ENCODE measurements at places on chromosomes 13 and 19.

DNA sequence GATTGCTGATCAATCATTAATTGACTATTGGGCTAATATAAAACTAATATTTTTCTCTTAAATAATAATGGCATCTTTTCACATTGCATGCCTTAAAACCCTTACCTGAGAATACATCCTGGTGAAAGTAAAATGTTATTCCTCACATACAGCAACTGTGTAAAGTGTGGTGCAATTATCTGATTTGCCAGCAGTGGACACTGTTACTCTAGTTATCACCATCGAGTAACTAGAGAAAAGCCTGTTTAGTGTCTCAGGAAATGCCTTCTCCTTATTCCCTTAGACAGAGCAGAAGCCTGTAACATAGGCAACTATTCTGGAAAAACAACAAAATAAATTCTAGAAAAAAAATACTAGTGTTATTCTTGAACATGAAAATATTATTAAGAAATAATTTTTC, 459.8 kb downstream of the FGF14 start:
- peak; percentile 44 for DNase-seq

DNA sequence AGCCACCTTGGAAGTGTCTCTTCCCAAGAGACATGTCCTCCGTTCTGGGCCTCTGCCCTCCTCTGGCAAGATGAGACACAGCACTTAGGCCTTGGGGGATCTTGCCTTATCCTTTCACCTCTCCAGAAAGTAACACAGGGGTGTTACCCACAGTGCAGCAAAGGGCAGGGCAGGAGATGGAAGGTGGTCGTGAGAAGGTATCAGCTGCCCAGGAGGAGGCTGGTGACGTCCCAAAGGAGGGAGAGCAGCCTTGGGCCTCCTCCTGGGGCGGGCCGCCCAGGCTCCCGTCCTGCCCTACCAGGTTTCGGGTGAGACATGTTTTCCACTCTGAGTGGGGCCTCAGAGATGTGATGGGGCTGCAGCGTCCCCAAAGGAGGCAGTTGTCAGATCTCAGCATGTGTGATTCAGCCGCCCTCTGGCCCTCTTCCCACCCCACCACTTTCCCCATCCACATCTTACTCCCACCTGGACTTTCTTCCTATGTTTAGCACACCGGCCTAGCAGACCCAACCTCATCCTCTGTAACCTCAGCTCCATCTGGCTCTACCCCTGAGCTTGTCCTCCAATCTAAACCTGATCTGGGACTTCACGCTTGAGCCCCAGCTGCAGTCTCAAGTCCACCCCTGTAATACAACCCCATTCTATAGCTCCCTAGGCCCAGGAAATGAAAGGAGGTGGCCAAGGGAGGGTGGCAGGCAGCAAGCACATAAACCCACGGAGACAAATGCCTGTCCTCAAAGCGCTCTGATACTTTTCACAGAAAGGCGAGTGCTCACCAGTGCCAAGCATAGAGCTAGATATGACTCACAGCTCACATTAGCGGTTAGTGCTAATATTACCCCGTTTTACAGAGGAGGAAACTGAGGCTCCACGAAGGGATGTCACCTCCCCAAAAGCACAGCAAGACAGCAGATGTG, 9.3 kb downstream of the POU2F2 start:
- DNase-seq: no peak

DNA sequence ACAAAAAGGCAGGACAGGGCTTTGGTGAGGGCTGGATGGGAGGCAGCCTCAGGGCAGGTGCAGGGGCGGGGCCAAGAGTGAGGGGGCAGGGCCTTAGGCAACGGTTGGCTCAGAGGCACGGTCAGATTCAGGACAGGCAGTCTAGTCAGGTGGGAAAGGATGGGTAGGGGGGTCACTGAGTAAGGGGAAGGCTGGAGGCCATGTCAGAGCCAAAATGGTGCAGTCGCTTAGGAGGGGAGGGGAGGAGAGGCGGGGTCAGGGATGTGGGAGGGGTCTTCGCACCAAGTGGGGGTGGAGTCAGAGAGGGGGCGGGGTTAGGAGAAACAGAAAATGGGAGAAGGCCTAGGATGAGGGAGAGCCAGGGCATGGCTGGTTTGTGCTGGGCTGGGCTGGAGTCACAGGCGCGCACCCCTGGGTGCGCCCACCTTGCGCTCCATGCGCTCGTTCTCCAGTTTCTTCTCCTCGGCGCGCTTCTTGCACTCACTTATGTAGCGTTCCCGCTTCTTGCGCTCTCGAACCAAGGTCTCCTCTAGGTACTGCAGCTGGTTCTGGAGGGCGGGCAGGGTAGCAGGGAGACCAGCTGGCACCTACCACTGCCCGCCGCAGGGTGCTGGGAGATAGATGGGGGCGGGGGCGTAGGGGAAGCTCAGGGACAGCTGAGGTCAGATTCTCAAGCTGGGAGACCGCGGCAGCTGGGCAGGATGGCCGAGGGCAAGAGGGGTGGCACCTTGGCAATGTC, 6.8 kb upstream of the RGL3 start:
- no peak for DNase-seq

DNA sequence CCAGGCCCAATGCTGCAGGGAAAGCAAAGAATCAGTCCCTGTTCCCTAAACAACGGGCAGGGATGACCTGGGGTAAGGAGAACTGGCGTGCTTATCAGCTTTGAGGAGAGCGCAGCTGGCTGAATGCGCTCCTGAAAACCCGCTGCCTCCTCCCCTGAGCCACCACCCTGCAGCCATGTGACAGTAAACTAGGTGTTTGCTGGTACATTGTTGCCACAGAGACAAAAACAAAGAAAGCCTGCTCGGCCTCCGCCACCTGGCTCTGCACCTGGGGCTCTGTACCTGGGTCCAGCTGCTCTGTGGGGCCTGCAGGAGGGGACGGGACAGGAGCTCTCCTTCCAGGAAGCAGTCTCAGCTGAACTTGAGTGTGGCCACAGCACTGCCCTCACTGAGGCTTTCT, 21.8 kb downstream of the MCF2L start:
- no peak for DNase-seq

DNA sequence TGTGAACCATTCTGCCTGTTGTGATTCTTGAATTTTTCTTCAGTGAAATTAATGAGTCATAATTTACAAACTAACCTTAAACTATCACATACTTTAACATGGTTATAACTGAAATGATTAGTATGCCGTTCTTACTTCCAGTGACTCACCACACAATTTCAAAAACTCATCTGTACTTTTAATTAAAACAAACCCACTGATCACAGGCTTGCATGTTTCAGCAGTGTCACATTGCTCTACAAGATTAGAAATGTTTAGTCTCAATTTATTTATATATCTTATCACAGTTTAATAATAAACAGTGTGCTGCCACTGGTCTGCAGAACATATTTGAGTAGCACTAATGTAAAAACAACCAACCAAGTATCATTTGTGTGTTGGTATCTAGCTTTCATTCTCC, 2227.9 kb upstream of the PCDH20 start:
- no peak for DNase-seq

- DNase-seq: peak; percentile 61
These were observed 3.2 kb upstream of the ZNF235 start for GRCh38 chr19:44308011-44308410.

DNA sequence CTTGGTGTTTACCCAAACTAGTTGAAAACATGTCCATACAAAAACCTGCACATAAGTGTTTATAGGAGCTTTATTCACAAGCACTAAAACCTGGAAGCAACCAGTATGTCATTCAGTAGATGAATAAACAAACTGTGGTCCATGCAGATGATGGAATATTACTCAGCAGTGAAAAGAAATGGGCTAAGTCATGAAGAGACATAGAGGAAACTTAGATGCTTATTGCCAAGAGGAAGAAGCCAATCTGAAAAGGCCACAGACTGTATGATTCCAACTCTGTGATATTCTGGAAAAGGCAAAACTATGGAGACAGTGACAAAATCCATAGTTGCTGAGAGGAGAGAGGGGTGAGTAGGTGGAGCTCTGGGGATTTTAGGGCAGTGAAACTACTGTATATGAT, 38.8 kb upstream of the MCF2L start:
- no peak for DNase-seq

DNA sequence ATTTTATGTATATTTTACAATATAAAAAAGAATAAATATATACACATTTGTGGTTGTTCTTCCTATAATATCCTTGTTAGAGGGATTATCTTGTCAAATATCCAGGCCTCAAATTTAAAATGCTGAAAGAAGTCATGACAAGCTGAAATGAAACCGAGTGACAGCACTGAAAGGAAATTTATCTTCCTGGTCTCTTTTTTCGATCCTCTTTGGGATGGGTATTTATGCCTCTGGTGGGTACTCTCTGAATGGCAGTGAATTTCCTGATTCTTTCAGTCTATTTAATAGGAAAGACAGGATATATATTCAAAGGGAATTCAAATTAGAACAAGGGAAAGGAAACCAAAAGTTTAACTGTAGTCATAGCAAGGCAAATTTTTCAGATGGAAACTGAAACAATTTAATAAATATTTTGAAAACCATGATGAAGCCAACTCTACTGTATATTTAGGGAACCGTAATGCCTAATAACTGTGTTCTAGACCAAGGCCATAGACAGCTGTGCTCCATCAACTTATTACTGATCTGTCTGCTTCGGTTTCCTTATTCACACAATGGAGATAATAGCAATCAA, 97.9 kb downstream of the DLEU7 start:
- no peak for DNase-seq
